ENCODE measurements at places on chromosomes 3 and 15.
A peak's percentile ranks its signal among the peaks of the same experiment; 100 is the strongest.

GRCh38 chr3:163971861-163972260, 1106.4 kb downstream of the SI start:
- DNase-seq: no peak

- no peak for DNase-seq
Measured at GRCh38 chr3:119631516-119631915, 28.9 kb downstream of the POPDC2 start.

- peak; percentile 9 for DNase-seq
Measured at GRCh38 chr15:48766196-48766595, 44.7 kb downstream of the CEP152 start.

DNA sequence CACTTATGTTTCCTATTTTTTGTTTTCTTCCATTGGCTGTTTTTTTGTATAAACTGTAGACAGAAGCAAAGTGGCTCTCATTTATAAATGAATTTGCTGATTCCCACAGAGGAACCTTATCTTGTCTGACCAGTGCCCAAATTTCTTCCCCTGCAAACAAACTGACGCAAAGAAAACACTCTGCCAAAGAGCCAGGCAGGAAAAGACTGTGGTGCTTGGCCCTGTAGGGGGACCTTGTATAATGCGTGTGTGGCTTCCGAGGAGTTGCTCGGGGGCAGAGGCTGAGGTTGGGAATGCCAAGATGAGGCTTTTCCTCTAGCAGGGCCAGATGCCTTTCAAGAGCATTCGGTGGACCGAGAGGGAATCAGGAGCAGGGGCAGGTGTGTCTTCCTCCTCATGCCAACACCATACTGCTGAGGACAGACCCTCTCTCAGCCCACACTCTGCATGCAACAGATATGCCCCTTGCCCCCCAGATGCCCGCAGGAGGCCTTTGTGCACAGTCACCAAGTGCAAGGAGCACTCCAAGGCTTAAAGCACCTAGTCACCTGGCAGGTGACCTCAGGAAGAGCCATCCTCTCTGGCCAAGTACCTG, 104.3 kb upstream of the ABHD17C start:
- DNase-seq: no peak

- DNase-seq: no peak
Measured at GRCh38 chr3:60729056-60729455, 522.2 kb downstream of the FHIT start.

GRCh38 chr3:29451920-29452319, 171.0 kb downstream of the RBMS3 start:
- DNase-seq: no peak

GRCh38 chr15:56524915-56525314, 60.0 kb upstream of the MNS1 start:
- DNase-seq: peak; percentile 10

DNA sequence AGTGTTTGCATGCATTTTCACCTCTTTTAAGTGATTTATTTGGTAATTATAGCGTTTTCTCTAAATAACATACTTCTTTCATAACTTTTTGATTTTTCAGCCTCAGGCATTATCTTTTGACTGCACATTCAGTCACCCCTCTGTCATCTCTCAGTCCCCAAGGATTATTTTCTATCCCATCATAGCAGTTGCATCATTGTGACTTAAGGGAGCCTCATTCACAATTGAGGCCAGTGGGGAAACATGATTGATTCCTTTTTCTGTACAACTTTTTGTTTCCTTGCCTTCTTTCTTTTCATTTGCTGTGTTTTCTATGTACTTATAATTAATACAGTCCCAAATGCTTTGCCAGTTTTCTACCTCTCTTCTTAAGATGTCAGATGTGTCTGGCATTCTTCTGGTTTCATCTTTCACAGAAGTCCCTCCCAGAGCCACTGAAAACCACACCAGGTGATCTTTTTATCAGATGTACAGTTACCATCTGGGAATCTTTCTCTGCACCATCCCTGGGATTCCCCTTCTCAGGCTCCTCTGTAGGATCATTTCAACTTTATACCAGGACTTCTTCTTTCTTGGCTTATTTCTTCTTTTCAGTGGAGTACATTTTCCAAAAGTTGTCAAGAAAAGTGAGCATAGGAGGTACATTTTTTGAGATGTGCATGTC, 151.4 kb downstream of the RAP2B start:
- DNase-seq: no peak

DNA sequence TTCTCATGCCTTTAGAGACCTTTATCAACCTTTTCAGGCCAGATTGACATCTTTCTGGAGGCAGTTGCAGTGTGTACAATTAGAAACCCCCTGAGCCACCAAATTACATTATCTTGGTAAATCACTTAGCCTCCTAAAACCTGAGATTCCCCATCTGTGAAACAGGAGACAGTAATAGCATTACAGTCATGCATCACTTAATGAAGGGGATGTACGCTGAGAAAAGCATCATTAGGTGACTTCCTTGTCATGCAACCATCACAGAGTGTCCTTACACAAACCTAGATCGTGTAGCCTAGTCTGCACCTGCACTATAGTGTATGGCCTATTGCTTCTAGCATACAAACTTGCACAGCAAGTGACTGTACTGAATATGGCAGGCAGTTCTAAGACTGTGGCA, 400.8 kb upstream of the CNTN3 start:
- no peak for DNase-seq

DNA sequence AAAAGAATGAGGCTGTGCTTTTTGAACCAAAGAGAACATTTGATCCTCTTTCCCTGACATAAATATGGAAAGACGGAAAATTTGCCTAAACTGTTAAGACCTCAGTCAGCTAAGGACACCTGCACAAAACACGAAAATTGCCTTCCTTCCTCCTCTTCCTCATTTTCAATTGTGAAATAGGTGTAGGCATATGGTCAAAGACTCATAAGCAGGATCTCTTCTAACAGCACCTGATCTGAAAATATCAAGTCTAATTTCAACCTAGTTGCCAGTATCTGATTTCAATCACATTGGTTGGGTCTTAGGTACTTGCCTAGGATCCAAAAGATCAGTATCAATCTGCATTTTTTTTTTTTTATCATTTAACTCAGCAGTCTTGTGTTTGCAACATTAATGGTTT, 215.7 kb upstream of the SLC2A2 start:
- DNase-seq: no peak

DNA sequence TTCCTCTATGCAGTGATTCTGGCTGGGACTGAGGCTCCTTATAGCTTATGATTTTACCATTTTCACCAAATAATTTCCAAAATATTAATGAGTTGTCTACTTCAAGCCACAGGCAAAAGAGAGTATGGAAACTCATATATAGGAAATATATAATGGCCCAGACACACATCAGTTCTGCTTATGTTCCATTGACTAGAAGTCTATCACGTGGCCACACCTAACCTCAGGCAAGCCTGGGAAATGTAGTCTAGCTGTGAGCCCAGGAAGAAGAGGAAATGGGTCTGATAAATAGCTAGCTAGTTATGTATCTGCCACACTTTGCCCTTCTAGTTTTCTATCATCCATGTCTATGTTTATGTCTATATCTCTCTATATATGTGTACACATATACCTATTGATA, 195.1 kb downstream of the OTOL1 start:
- no peak for DNase-seq

GRCh38 chr3:13705702-13706280, 156.9 kb downstream of the FBLN2 start:
- DNase-seq: no peak

- no peak for DNase-seq
Measured at GRCh38 chr3:32493437-32494414, 8.9 kb downstream of the CMTM6 start.

DNA sequence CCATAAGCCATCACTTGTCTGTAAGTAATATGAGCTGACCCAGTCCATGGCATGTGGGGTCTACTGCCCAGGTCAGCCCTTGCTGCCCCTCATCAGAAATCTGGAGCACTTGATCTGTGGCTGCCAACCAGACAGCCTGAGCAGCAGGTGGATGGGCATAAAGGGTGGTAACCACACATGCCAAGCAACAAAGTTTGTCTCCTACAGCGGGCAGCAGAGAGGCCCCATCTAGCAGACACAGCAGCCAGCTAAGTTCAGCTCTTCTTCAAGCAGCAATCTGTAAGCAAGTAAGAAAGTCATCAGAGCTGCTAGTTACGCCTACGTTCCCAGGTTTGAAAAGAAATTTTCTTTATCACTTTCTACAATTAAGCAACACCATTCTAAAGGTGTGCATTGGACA, 27.9 kb downstream of the CHCHD4 start:
- no peak for DNase-seq
